ENCODE measurements at places on chromosomes 16 and 17.
A peak's percentile ranks its signal among the peaks of the same experiment; 100 is the strongest.

DNA sequence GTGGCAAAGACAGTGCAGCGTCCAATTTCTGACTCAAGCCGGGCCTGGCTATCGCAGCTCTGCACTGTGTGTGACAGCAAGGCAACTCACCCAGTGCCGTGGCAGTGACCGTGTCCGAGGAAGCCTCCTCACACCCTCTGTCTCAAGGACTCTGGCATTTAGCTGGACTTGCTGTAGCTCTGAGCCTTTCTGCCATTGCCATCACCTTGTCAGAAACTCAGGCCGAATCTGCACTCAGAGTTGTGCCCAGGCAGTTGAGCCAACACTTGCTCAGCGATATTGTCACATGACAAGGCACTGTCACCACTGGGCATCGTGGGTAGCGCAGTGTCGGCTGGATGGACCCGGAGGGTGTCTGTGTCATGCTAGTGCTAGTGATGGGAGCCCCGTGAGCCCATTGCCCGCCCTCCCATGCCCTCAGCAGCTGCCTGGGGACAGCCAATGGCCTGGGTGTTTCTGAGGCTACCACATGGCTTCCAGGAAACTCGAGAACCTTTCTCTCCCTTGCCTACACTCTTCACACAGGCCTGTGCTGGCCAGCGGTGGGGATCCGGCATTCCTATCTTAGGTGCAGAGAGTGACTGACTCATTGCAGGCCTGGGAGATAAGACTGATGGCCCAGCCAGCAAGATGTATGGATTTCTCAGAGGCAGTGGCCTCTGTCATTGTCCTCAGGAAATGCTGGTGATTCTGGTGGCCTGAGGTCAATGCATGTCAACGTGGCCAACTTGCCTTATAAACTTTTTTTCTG lies 22.1 kb upstream of the STH start:
- DNase-seq = no peak

- DNase-seq = no peak
Observed at GRCh38 chr17:36127911-36128310, 24.3 kb downstream of the CCL4 start.

DNA sequence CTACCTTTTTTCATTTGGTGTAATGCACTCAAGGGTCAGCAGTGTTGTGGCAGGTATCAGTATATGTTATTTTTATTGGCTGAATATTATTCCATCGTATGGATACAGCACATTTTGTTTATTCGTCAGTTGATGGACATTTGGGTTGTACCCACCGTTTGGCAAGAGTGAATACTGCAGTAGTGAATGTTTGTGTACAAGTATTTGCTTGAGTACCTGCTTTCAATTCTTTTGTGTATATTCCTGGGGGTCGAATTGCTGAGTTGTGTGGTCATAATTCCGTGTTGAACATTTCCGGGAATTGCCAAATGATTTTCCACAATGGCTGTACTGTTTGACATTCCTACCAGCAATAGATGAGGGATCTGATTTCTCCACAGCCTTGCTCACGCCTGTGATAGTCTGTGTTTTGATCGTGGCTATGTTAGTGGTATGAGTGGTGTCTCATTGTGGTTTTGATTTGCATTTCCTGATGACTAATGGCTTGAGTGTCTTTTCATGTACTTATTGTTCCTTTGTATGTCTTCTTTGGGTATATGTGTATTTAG lies 108.4 kb downstream of the OR1D5 start:
- peak; percentile 94 for DNase-seq

GRCh38 chr16:3577302-3577752 lies at the start of gene NLRC3:
Gene NLRC3 (minus strand): TSS chr16:3577403. CDS start chr16:3565036, 12,367 bp downstream.
- no peak for DNase-seq

DNA sequence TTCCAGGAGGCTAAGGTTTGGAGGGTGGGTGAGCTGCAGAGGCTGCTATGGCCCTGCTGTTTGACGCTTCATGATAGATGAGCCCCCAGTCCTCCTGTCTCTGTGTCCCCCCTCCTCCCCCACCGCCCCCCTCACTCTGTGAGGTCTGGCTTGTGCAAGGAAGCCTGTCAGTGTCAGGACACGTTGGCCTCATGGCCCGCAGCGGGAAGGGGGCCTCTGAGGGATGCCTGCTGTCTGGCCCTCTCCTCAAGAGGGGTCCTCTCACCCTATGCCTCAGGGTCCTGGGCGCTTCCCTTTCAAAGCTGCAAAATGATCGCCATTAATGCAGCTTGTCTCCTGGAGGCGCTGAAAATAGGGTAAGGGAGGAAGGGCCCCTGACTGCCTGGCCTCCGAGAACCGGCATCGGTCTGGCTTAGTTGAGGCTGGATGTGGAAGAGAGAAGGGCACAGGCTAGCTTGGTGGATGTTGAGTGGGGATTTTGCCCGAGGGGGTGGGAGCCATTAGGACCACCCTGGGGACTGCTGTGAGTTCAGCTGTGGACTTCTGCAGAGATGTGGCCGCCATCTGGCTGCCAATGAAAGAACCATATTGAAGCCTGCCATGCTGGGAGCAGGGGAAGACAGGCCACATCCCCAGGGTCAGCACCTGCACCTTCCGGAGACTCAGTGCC lies 14.8 kb upstream of the GOSR2 start:
- no peak for DNase-seq

DNA sequence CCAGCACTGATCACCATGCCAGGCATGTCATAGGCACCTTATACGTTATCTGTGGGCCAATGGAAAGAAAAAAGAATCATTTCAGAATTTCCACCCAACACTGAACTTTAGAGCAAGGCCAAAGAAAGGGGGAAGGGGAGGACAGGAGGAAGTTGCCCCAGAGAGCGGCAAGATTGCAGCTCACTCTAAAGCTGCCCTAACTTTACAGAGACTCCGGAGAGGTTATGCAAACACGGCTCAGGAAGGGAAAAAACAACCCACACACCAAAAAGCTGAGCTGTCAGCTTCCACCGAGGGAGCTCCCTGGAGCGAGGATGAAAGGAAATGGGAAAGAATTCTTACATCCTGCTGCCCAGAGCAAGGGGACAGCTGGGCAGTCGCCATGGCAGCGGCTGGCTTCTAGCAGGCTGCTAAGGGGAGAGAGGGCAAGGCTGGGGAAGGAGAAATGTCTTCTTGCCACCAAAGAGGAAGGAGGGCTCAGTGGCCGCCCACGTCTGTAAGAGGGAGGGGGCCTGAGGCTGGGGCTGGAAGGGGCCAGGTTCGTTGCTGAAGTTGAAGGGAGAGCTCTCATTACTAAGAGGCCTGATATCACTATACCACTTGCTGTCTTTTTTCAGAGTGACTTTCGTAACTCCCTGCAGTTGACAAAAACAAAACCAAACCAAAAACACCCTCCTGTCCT lies 18.2 kb downstream of the COTL1 start:
- peak; percentile 68 for DNase-seq

DNA sequence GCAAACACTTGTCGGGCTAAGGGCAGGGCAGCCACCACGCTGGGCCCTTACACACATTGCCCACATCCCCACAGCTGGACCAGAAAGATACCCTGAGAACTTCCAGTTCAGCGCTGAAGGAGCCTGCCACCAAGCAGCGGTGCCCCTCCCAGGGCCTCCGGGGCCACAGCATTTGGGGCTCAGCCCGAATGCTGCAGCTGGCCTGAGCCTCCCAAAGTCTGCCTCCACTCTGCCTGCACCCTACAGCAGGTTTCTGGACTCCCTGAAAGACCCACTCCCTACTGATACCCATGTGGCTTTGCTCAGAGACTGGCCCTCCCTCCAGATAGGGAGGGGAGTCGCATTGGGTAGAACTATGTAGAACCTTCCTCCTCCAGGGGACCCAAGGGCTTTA lies 1.5 kb downstream of the MCRIP1 start:
- no peak for DNase-seq

- no peak for DNase-seq
Observed at GRCh38 chr16:29868396-29869009, 5.5 kb upstream of the CDIPT start.

GRCh38 chr16:3879258-3879886 lies 1.1 kb downstream of the CREBBP start:
- no peak for DNase-seq

DNA sequence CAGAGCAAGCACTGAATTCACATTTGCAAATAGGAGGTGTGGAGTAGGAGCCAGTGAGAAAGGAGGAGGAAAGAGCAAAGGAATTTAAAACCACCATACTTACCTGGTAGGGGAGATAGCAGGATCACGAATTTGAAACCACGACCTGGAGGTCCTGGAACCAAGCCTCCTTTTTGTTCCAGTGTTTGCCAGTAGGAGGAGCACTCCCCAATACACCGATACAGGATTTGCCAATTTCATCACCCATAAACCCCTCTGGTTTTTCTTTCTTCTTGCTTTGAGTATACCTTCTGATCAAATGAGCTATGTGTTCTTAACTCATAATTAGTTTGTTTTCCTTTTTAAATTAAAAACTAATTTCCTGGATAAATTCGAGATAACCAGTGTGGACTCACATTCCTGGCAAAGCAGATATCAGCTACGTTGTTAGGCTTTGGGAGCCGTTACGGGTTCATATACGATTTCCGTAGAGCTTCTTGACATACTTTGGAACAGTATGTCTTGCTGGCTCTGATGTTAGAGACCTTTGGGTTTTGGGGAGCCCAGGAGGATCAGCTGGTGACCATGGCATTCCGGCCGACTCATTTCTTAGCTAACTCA lies 22.7 kb downstream of the BCO1 start:
- DNase-seq = no peak

DNA sequence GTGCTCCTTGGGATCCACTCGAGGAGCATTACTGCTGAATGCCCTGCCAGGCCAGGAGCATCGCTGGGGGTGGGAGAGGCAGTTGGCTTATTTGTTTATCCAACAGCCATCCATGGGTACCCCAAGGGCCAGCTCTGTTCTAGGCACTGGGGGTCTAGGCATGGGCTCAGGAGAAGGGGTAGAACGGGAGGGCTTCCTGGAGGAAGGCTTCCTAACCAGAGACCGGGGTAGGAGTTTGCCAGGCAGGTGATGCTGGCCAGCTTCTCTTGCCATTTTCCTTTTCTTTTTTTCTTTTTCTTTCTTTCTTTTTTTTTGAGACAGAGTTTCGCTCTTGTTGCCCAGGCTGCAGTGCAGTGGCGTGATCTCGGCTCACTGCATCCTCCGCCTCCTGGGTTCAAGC lies 241.0 kb downstream of the SEC14L1 start:
- no peak for DNase-seq

DNA sequence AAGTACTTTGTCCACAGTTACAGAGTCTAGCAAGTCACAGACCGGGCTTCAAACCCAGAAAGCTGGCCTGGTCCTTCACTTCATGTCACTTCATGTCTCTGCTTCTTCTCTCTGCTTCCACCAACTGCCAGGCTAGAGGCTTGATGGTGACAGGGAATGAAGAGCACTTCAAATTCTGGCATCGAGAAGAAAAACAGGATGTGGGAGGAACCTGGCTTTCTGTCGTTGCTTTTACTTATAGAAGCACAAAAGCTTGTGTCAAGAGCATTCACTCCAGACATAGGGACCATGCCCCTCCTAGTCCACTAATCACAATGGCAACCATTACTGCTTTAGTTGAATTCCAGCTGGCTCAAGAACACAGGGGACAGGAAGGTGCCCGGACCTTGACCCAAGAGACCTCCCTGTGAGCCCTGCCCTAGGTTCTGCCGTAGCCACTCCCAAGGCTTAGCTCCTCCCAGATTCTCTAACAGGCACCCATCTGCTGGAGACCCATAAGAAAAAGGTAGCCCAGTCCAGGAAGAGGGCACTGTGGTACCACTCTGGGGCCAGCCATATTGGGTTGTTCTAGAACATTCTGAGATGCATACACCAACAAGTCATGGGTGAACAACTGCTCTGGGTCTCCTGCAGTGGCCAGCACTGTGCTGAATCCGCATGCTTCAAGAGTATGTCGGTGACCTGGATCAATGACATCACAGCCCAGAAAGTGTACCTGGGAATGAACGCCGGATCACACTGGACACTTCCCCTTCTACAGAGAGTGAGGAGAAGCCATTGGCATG lies 181.8 kb downstream of the C16orf95 start:
- DNase-seq = no peak

DNA sequence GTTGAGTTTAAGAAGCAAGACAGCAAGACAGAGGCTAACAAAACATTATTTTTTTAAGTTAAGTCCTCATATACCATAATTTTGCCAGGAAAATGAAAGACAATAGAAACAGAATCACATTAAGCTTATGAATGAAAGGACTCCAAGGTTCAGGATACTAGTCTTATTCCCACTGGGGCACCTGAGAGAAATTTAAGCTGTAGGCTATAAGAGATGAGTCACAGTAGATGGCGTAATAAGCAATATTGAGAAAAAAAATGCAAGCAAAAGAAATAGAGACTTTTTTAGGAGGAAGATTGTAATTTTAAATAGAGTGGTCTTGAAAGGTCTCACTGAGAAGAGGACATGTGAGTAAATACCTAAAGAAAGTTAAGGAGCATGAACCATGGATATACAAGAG lies 57.1 kb upstream of the KIF2B start:
- DNase-seq = no peak

GRCh38 chr17:12900474-12900873 lies 111.2 kb downstream of the ARHGAP44 start:
- no peak for DNase-seq

GRCh38 chr17:66425756-66426396 lies 123.5 kb downstream of the PRKCA start:
- no peak for DNase-seq
